ENCODE measurements at places on chromosomes 2 and 18.

DNA sequence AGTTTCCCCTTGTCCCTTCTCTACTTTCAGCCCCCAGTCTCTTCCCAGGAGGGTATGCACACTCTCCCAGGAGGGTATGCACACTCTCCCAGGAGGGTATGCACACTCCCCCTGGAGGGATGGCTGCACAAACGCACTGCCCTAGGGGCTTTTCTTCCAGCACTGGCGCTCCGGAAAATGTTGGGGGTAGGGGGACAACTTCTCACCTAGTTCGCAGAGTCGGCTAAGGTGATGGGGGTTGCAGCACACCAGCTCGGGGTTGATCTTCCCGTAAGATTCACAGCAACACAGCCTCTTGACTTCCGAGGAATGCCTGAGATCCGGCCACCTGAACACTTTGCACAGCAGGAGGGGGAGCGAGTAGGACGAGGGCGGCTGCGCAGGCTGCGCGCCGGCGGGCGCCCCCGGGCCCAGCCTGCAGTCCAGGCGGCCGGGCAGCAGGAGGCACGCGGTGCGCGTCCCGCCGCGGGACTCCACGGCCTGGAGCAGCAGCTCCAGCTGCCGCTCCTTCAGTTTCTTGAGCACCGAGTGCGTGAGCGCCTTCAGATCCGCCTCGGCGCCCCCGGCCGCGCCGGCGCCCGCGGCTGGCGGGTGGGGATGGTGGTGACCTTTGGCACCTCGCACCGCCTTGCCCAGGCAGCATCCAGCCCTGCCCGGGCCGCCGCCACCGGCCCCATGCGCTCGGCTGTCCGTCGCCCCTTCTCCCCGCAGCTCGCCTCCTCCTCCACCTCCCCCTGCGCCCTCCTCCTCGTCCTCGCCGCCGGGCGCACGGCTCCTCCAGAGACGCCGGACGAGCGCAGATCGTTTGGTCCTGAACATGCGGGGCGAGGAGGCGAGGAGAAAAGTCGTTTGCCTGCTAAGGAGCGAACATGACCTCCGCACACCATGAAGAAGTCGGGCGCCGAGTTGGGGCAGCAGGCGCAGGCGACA, 894 bp downstream of the SMAD7 start:
- no peak for DNase-seq

DNA sequence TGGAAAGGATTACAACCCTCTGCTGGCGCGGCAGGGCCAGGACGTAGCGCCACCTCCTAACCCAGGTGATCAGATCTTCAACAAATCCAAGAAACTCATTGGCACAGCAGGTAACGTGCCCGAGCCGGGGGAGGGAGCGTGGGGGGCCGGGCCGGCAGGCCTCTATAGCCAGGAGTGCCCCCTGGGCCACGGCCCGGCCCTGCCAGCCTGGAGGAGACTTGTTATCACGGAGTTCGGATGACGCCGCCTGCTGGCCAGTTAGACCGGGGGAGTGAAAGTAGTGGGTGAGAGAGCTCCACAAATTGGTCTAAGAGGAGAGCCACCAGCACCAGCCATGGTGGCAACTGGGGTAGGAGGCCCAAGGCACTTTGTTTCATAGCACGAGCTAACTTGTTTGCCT, 8.6 kb upstream of the TMEM214 start:
- DNase-seq: no peak

DNA sequence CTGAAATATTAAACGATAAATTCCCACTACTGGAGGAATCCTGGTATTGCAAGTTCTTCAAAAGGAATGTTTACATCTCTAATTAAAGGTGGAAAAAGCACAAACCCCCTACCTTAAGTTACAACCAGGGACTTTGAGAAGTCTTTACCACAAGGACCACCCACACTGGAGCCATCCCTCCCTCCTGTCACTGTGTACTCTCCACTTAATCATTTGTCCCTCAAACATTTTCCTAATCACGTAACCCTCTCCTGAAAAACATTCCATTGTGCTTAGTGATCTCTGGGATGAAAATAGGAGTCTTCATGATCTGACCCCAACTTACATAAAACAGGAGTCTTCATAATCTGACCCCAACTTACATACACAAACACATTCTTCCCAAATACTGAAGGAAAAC, 85.7 kb downstream of the SUCLG1 start:
- no peak for DNase-seq

DNA sequence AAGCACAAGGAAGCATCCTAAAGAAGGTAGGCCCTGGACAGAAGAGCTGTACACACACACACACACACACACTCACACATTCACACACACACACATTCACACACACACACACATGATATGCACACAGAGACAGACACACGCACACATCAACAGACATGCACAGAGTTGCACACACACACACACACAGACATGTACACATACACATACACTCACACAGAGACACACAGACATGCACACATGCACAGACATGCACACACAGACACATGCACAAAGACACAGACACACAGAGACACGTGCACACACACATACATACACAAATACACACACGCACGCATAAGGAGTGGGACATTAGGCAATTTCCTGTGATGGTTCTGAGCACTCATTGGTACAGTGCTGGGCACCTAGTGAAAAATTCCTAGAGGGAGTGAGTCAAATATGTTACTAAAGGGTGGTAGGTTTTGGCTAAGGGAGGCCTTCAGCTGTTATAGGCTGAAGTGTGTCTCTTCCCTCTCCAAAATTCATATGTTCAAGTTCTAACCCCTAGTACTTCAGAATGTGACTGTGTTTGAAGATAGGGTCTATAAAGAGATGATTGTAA, 26.4 kb downstream of the THNSL2 start:
- DNase-seq: no peak

GRCh38 chr2:126799301-126799700, 99.4 kb upstream of the TEX51 start:
- no peak for DNase-seq

GRCh38 chr2:201908901-201909300, 102.6 kb downstream of the CDK15 start:
- no peak for DNase-seq

DNA sequence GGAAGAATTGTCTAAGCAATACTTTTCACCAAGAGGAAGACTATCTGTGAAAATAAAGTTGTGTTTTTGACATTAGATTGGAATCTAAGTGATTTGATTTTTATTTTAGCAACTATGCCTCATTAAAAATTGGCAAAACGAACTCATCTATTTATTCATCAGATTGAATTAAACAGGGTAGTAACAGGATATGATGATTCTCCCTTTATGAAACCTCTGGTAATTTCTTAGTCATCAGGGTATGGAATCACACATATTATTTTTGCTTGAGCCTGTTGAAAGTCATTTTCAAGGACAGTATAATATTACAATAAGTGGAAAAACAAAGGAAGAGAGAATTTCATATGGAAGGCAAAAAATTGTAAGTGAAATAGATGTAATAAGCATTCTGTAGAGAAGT, 22.0 kb downstream of the ZNF804A start:
- no peak for DNase-seq

- no peak for DNase-seq
Measured at GRCh38 chr2:142907653-142908052, 30.2 kb downstream of the KYNU start.

DNA sequence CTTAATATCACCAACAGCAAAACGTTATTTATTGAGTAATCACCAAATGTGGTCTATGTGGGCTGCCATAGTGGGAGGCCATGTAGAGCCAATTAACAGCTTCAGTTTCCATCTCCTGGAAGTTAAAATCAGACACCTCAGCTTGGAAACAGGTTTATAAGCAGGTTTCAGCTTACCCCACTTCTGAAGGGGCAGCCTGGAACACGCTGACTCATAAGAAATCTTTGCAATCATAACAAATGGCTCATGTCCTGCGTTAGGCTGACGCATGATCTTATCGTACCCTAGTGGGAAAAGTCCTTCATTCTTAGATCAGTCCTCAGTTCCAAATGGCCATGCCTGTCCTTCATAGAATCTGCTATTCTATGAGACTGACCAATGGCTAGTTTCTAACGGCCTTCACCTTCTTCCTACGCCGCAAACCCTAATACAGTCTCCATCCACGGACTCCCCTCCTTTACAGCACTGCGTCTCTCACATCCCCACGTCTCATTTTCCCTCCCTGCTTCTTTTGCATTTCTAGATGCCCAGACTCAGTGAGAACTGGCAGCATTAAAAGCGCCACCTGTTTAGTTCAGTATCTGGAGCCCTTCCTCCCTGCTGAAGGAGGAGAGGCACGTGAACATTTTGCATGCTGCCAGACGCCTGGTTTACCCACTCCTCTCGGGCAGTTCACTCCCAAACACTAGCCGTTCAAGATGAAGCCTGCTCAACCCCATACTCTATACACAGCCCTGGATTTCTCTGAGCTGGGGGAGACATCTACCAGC, 24.2 kb upstream of the BZW1 start:
- DNase-seq: no peak

GRCh38 chr18:2111456-2111855, 459.8 kb downstream of the METTL4 start:
- no peak for DNase-seq

- DNase-seq: no peak
Measured at GRCh38 chr18:31721601-31722000, 37.2 kb upstream of the B4GALT6 start.

- no peak for DNase-seq
Measured at GRCh38 chr2:200578778-200579177, 7.0 kb upstream of the AOX1 start.

DNA sequence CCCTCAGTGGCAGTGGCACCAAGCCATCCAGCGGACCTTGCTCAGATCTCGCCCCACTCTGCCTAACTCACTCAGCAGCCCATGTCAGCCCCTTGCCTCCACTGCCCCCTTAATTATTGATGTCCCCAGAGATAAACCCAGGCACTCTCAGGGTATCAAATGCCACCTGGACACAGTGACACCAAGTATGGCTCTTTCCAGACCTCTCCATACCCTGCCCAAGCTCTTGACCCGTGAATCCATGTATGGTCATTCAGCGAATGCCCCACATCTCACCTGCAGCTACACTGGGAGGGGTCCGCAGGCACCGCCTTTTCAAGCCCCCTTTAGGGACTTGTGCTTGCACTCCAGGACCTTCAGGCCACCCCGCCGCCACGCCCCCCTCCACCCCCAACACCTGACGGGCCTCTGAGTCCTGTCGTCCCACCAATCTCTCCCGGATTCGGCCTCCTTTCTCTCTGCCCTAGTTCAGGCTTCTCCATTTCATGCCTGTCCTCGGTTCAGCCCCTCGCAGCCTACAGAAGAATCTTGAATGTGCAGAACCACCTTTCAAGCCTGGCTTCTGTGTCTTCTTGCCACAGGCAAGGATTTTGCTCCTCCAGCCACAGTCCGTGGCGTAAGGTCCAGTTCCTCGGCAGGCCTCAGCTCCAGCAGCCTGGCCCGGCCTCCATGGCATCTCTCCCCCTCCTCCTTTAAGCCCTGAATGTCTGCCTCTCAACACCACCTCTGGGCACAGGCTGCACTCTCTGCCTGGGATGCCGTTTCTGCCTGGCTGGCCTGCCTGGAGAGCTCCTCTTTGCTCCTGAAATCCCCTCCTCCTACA, 54.1 kb upstream of the ODC1 start:
- no peak for DNase-seq

- DNase-seq: no peak
Measured at GRCh38 chr18:27604583-27604982, 419.5 kb upstream of the CHST9 start.

DNA sequence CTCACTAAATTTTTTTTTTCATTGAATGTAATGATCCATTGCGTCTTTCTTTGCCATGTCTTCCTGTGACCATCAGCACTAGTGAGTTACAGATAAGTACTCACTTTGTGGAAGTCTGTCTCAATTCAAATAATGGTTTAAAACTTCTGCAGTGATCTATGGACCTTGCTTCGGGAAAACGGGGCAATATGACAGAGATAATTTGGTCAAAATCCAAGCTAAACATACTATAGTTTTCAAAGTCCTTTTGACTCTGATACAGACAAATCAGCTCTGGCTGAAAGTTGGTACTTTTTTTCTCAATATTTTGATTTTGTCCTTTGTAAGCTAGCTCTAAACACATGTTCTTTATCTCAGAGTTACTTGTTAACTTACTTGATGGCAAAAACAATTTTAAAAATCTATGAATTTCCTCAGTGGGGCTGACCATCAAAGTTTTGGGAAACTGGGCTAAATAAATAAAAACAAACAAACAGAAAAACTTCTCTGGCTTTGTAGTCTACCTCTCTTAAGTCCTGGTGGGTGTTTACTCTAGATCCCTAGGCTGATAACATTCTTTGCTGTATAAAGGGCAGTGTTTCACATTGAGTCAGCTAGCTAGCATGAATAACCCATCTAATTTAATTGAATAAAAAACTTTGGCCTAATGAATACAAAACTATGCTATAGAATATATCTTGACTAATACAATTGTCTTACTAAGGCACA, 327.6 kb downstream of the RDH14 start:
- no peak for DNase-seq

- DNase-seq: no peak
Measured at GRCh38 chr2:234694244-234695013, 197.5 kb upstream of the ARL4C start.

DNA sequence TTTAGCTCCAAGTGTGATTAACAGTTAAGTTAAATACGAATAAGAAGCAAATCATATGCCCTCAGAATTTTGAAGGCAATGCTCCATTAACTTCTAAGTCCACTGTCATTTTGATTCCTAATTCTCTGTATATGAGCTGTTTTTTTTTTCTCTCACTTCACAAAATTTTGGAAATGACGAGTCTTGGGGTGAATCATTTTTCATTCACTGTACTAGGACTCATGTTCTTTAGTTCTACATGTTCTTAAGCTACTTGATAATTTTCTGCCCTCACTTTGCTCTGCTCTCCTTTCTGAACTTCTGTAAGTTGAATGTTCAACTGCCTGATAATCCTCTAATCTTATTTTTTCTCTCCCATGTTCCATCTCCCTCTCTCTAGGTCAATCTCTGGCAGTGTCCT, 141.0 kb downstream of the THADA start:
- no peak for DNase-seq

- DNase-seq: no peak
Measured at GRCh38 chr2:183995632-183996031, 602.7 kb upstream of the ZNF804A start.

All from stimulated activated CD4-positive, alpha-beta T cell treated with anti-CD3 and anti-CD28 coated beads, Interleukin-2, amount 100 ng/mL, for 48 hours (primary cell).